ENCODE measurements at places on chromosomes 1 and 21.

- no peak for DNase-seq
Measured at GRCh38 chr1:18234790-18235242, 127.2 kb downstream of the IGSF21 start.

GRCh38 chr1:172640111-172640510 lies 18.8 kb upstream of the FASLG start:
- no peak for DNase-seq

DNA sequence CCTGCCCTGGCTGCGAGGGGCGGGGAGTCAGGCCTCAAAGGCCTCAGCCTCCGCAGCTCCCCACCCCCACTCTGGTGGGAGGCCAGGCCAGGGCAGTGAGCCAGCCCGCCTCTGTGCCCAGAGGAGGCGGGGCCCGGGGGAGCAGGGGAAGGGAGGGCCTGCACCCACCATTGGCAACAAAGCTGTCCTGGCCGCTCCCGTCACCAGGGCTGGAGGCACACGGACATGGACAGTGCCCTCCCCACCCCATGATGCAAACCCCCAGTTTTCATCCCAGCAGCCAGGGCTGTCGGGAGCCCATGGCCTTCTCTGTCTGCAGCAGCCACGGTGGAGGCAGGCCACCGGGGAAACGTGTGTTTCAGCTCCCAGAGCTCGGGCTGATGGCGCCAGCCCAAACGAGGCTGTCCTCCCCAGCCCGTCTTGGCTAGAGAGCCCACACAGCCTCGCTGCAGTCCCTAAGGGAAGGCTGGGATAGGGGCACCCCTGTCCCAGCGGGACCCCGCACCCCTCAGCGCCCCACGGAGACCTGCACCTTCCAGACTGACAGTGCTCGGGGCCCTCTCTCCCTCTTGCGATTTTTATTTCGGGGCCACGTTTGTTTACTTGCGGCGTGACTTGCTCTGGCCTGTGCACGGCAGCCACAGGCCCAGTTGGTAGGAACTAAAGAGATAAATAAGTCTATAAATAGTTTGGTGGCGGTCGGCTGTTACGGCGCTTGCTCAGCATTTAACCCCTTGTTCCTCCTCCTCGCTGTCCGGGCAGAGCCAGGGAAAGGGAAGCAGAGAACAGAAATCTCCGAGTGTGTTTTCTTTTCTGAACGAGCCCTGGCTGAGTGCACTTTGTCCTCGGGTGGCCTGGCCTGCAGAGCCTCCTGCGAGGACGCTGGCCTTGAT lies 101.8 kb downstream of the PRDM16 start:
- no peak for DNase-seq

- DNase-seq = peak; percentile 36
Measured at GRCh38 chr1:154567386-154568156, at the start of gene CHRNB2. CHRNB2 (plus strand) TSS chr1:154567778; CDS start chr1:154568045, 267 bp downstream.

DNA sequence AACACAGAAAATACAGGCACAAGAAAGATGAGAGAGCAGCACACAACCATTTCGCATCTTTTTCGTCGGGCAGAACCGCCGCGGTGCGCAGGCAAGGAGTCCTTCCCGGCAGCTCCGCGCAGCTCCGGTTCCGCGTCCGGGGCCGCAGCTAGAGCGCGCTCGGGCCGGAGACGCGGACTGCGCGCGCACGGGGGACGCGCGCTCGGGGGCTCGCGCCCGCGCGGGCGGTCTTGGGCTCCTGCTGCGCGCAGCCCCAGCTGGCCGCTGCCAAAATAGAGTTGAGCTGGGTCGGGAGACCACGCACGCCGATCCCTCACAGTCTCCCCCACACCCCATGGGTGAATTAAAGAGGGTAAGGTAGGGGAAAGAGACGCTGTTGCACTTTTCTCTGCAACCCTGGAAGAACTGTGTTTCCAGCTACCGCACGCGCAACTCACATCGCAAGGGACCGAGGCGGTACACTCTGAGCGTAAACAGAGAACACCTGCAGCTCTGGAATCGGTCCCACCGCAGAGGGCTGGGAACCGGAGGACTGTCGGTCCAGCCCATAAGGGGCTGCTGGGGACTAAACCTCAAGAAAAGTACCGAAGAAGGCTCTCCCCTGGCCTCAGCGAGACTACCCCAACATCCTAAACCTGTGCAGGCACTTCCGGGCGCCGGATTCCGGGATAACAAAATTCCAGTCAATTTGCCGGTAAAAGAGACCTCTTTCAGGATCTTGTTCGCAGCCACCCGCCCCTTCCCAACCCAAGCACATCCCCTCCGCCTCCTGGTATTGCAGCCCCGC lies 1.7 kb downstream of the NR5A2 start:
- no peak for DNase-seq

DNA sequence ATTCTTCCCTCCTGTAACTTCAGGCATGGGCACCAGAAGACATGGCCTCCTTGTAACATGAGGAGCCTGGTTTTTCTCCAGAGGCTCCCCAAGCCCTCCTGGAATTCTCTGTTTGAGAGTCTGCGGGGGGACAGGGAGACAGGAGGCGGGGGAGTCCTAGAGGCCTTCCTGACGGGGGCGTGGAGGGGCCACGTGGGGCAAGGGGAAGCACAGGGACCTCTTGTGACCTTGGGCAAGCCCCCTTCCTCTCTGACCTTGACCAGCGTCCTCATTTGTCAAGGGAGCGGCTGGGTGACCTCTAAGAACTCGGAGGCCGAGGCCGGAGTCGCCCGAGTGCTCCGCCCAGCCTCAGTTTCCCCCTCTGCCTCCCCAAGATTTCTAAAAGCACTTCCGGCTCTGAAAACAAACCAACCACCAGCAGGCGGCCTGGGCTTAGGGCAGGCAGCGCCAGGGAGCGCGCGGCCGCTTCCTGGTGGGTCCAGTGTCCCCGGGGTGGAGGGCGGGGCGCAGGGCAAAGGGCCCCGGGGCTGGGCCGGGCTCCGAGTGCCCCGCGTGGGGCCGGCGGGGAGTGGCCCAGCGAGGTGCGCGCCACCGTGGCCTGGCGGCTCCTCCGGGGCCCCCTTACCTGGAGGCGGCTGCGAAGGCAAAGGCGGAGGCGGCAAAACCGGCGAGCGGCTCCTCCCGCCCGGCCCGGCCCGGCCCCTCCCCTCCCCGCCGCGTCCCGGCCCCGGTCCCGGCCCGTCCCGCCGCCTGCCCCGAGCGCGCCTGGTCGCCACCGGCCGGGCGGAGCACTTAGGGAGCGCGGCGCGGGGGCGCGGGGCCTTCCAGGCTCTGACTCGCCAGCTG lies at the start of gene TMCO4:
Gene TMCO4 (minus strand): TSS at position 687 of the 846 bp plus-strand sequence. CDS start 19,158 bp downstream, outside the sequence.
- DNase-seq = peak; percentile 92

DNA sequence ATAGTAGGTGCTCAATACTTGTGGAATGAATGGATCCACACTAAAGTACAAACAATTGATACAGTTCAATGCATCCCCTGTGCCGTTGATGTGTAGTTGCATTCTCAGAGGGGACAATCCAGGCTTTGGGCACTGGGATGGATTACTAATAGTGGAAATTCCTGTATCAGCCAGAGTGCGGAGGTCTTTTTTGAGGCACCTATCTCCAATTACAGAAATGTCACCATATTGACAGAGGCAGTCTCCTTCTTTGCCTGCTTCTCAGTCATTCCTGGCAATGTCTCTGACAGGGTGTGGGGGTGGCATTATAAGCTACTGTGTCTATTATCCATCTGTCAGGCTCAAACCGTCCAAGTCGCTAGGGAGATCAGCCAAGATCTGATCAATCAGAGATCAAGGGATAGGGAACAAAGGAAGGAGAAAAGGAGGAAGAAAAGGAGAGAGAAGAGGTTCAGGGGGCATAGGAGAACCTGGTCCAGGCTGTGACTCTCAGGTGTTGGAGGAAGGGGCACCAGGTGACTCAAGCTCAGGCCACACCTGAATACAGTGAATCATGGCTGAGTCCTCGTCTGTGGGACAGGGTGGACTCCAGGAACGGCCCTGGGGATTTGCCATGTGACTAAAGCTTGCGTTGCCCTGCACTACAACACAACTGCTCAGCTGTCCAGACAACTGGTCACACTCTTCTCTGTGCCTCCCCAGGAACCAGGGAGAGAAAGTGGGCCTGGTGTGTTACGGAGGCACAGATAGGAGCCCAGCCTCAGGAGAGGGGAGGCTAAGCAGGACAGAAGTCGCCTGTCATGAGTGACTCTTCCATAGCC lies 3.4 kb upstream of the LAMB3 start:
- DNase-seq = peak; percentile 84

DNA sequence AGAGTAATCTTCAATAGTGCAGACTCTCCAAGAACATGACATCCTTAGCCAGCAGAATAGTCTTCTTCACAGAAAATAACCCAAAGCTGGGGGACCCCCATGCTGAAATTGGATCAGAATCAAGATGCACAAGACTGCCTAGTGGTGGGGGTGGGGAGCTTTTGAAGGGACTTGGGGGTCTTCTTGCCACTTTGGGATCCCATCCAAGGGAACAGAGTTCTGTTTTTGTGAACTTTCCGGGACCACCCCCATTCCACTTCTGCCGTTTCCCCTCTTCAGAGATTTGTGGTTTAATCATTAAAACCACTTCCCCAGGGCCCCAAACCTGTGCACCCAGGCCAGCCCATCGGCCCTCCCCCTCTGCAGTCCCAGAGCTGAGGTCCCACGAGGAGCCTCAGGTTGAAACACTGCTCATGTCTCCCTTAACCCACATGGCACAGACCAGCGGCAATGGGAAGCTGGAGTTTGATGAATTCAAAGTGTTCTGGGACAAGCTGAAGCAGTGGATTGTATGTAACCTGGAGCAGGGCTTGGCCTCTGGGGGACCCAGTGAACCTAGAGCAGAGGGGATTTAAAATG lies 44.9 kb downstream of the CAPN9 start:
- no peak for DNase-seq

DNA sequence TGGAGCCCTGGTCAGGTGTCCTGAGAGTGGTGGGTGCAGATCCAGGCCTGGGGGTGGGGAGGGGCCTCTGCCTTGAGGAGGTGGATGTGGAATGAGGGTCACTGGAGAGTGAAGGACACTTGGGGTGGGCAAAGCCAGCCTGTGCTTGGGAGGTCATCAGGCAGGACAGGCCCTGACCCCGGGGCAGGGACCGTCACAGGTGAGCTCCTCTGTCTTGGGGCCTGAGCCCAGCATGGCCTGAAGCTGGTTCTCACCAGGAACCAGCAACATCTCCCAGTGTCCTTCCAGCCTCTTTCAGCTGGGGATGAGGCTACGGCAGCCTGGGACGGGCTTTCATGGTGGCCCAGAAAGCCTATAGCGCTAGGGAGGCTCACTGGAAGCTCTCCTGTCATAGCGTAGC lies 831 bp upstream of the KRTAP10-2 start:
- DNase-seq = peak; percentile 14

- DNase-seq = no peak
Measured at GRCh38 chr1:239763850-239764249, 327.8 kb upstream of the FMN2 start.

- DNase-seq = no peak
Measured at GRCh38 chr1:169970114-169970513, 76.4 kb upstream of the SCYL3 start.

DNA sequence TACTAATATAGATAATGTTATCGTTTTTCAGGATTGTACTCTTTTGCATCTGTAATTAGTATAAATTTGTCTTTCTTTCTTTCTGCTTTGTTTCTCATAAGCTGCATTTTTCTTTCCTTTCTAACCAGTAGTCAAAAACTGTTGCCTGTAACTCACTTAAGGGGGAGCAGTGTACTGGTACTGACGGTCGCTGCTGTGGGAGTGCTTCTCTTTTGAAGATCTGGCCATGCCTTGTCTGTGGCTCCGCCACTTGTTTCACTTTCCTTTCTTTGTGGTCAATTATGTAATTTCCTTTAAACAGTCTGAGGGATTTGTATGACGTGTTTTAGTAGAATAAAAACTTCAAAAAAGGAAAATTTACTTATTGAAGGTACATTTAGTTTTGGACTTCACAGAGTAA lies 37.0 kb downstream of the MIA3 start:
- no peak for DNase-seq

GRCh38 chr1:221192055-221192454 lies 312.8 kb downstream of the HLX start:
- no peak for DNase-seq

DNA sequence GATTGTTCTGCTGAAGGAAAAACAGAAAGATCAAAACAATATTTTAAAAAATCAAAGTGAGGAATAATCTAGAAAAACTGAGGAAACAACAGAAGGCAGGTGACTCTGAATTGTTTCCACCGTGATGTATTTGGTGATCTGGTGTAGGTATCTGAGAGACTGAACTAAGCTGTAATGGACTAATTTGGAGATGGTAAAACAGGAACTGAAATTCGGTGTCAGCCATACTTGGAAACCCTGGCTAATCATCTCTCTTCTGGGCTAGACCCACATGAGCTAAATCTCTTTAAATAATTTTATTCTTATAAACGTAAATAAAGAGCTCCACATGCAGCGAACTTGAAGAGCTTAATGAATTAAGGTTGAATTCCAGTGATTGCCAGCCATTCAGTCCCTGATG lies 1226.1 kb downstream of the NCAM2 start:
- no peak for DNase-seq

DNA sequence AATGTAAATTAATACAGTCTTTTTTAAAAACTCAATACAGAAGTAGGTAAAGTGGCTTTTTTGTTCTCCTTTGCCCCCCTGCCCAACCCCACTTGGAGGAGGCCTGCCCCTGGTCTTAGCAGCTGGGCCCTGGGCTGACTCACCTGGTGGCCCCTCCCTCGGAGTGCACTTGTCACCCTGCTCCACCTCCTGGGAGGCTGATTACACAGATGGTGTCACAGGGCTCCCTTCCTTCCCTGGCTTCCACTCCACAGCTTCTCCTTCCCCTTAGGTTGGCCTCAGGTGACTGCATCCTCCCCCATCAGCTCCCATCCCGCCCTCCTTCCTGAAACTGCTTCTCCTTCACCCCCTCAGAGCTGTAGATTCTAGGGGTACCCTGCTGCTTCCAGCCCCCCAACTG lies 11.7 kb upstream of the CAPN9 start:
- DNase-seq = no peak

- DNase-seq = no peak
Measured at GRCh38 chr1:209183195-209183594, 400.3 kb upstream of the CAMK1G start.

DNA sequence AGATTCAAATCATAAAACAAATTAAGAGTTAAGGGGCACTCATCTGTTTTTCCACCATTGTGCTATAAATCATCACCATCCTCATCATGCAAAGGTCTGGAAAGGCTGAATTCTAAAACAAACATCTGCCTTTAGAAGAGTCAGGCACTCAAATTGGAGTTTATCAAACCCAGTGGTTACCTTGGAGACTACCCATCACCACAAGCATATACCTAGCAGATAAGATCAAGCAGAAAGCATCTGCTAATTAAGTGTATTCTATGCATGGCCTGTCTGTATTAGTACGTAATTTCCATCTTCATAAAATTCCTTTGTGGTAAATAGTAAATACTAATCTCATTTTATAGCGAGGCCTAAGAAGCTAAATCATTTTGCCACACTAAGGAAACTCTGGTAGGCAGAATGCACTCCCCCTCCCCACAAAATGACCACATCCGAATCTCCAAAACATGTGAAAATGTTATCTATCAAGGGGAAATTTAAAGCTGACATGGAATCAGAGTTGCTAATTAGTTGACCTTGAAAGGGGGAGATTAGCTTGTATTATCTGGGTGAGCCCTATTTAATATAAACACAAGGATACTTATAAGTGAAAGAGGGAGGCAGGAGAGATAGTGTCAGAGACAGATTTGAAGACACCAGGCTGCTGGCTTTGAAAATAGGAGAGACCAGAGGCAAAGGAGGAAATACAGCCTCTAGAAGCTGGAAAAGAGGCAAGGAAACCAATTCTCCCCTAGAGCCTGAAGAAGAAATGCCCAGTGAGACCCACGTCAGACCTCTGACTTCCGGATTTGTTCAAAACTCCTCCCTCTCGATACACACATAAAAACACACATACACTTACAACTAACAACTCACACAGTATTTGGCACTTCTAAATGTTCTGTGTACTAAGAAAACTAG lies 23.2 kb downstream of the ARID4B start:
- DNase-seq = no peak

Measured in Peyer's patch (tissue), 4 donors.